Activated naive CD8-positive, alpha-beta T cell treated with anti-CD3 and anti-CD28 coated beads for 36 hours (primary cell): ENCODE measurements at places on chromosomes 4 and X. TPM values are rescaled to one million over a fixed set of nuclear protein-coding genes. Genes with fewer than 3 reads are reported as not detected.
A peak's percentile ranks its signal among the peaks of the same experiment; 100 is the strongest.

YIPF6 gene
- 13.8 TPM for total RNA-seq

PHEX gene
- total RNA-seq = 22.3 TPM

AGTR2 gene
- not detected for total RNA-seq

HSFX4 gene
- total RNA-seq = not detected

CT45A5 gene
- not detected for total RNA-seq

WDR17 gene
- 1.9 TPM for total RNA-seq

SLC4A4 gene
- total RNA-seq = 0.06 TPM

TLR10 gene
- total RNA-seq = 0.26 TPM

- DNase-seq = no peak
Observed at GRCh38 chr4:2360396-2360730, 58.1 kb downstream of the ZFYVE28 start.

GRCh38 chrX:71053217-71053621 is 14.9 kb downstream of the SNX12 start:
- no peak for DNase-seq

DNA sequence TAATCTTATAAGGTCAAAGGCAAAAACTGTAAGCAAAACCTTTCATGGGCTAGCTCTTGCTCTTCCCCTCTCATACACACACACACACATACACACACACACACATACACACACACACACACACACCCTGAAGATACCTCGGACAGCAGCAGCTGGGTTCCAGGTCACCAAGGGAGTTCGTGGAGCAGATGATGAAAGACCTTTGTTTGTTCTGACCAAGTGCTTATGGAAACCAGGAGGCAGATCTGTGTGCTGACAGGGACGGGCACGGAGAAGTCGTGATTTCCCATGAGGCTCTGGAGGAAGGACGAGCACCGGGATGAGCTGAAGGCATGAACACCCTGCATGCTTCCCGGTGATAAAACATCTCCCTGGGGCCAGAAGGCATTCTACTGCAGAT is 35.4 kb upstream of the CRMP1 start:
- no peak for DNase-seq

- DNase-seq = no peak
Observed at GRCh38 chr4:177339477-177340374, 30.1 kb downstream of the NEIL3 start.

DNA sequence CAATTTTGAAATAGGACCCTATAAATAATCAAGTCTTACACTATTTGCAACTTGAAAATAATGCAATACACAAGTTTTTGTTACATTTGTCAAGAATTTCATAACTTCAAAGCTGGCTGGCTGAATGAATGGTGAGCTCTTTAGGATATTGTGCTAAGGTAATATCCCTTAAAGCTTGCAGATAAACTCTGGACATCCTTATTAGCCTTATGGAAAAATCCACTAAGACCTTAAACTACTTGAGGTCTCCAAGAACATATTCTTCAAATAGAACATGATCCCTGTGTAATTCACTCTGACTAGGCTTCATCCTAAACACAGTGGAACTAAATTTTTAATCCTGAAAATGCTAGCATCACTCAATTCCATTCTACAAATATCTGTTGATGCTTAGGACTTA is 199.3 kb downstream of the PACRGL start:
- DNase-seq = no peak

GRCh38 chr4:71411981-71412380 is 73.2 kb downstream of the SLC4A4 start:
- no peak for DNase-seq

DNA sequence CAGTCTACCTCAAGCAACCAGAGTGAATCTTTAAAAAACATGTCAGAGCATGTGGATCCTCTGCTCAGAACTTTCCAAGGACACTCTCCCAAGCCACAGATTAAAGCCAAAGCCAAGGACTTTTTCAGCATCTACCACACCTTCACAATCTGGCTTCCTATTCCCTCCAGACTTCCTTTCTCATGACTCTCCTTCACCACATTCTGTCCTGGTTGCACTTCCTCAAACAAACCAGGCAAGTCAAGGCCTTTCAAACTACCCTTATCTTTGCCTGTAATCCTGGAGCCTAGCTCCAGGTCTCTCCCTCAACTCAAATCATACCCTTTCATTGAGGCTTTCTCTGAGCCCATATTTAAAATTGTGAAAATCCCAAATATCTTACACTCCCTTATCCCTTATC is 191.6 kb upstream of the GALNTL6 start:
- DNase-seq = no peak

- peak; percentile 57 for DNase-seq
Observed at GRCh38 chrX:154750301-154751202, at the start of gene GAB3. Gene GAB3 (minus strand): TSS chrX:154751077. CDS start chrX:154751025, 52 bp downstream.

GRCh38 chrX:150574559-150575418 is 6.4 kb downstream of the MTM1 start:
- DNase-seq = peak; percentile 26

GRCh38 chr4:5609306-5610007 is 98.9 kb downstream of the EVC2 start:
- no peak for DNase-seq

DNA sequence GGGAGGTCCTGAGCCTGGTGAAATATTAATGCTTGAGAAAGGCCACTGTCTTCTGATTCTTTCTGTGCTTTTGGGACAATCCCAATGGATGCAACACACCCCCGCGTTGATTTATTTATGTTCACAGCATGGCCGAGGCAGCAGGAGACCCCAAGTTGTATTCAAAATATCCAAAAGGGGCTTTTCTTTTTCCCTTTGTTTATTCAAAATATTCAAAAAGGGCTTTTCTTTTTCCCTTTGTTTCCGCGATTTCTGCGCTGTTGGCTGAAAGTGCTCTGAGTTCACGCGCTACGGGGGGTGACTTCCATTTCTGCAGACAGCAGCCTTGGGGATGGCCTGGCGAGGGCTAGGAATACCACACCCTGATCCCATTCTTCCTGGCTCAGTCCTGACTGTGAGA is 59.5 kb upstream of the PPP2R3B start:
- DNase-seq = no peak

DNA sequence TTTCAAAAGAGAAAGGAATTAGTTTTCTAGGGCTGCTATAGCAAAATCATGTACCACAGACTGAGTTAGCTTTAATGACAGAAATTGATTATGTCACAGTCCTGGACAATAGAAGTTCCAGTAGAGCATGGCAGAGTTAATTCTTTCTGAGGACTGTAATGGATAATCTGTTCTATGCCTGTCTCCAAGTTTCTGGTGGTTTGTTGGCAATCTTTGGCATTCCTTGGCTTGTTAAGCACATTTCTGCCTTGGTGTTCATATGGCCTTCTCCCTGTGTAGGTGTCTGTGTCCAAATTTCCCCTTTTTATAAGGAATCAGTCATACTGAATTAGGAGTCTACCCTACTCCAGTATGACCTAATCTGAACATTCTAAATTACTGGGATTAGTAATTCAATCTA is 336.1 kb upstream of the PABPC4L start:
- DNase-seq = no peak
